Hematopoietic multipotent progenitor cell (in vitro differentiated cells): ENCODE measurements at places on chromosomes 1 and 21.

GRCh38 chr1:160646711-160647328 lies at the start of gene SLAMF1:
SLAMF1 (minus strand) TSS chr1:160647044; CDS start chr1:160646945, 99 bp downstream.
- peak; percentile 77 for DNase-seq

GRCh38 chr1:109263597-109264378 lies 14.4 kb downstream of the CELSR2 start:
- peak; percentile 68 for DNase-seq

- DNase-seq, result peak; percentile 90
Observed at GRCh38 chr1:159945483-159946241, at the start of gene IGSF9. IGSF9 (minus strand) TSS chr1:159945613; CDS start chr1:159943454, 2,159 bp downstream.

GRCh38 chr21:21806711-21807597 lies 808.7 kb downstream of the NCAM2 start:
- DNase-seq, result no peak

DNA sequence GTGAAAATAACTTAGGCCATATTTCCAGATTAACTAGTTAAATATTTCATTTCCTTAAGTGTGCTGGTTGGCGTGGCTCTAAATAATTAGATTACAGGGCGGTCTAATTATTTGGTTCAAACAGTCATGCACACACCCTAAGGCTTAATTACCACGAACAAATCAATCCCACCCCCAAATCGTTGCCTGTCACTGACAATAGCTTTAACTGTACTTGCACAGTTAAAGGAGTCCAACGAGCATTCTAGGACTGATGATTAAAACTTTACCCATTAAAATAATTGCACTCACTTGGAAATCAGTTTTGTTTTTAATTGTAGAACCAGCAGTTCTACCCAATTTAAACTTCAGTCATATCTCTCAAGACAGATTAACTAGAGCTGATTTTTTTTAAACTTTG lies 1.5 kb upstream of the POU2F1 start:
- DNase-seq, result no peak

- DNase-seq, result no peak
Observed at GRCh38 chr21:17797967-17798366, 21.2 kb downstream of the C21orf91 start.

- DNase-seq, result no peak
Observed at GRCh38 chr1:22534951-22535350, 28.3 kb upstream of the EPHA8 start.

DNA sequence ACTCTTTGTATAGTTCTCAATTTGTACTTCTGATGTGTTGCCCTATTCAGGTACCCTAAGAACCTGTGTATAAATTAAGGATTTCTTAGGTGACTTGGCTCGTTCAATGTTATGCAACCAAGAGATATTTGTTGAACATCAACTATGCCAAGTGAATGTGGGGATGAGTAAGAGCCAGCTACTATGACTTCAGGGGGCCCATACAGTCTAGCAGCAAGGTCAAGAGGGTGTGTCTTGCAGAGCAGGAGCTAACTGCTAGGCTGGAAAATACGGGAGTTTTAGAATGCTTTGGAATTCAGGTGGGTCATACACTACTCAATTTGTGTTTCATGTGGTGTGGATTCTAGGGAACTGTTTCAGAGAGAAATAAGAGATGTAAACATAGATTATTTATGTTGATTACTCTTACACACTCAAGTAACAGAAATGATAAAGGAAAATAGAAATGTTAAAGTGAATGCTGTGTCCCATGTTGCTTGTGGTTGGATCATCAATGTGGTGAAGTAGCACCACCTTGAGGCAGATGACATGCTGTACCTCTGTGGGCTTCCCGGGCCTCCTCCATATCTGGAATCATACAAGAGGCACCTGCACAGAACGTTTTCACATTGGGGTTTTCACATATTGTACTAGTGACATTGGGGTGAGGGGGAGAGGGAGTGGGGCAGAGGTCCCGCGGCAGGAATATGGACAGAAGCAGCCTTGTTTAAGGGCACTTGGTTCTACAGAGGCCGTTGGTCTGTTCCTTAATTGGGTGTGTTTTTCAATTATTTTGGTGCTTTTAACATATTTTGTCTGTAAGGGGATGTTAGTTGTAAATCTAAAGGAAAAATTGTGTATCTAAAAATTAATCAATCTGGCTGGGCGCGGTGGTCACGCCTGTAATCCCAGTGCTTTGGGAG lies 12.4 kb downstream of the ARPC5 start:
- DNase-seq, result no peak

DNA sequence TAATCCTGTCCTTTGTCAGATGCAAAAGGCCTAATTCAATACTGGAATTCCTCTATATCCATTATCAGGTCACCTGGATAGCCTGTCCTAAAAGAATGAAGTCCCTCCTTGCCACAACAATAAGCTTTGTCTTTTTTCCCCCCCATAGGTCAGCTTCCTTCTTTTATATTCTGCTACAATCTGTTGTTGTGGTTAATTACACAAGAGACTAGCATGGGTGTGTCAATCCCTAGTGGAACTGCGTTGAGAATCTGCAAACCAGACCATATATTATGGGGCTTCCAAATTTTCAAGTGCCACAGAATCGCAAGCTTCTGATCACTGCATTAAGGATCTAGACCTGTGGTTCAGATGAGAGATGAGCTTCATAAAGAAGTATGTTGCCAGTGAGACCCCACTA lies 349.6 kb downstream of the SMYD3 start:
- peak; percentile 67 for DNase-seq

GRCh38 chr21:24716281-24716918 lies 890.9 kb downstream of the MRPL39 start:
- DNase-seq, result no peak

DNA sequence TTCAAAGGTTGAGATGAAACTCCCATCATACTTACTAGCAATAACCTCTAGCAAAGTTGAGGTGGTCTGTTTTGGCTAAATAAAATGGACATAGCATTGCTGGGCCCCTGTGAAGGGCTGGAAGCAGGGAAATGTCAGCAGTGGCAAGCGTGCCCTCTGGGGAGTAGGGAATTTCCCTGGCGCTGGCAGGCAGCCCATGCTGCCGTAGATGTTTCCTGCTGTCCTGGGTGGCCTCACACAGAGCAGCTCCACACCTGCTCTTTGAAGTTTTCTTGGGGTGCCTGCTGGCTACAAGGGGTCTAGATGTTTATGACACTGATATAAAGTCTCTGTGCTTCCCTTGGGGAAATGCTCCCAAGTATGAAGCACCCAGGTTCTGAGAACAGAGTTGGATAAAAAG lies 30.2 kb downstream of the ADARB1 start:
- DNase-seq, result no peak
